ENCODE measurements at places on chromosomes 4 and X.

DNA sequence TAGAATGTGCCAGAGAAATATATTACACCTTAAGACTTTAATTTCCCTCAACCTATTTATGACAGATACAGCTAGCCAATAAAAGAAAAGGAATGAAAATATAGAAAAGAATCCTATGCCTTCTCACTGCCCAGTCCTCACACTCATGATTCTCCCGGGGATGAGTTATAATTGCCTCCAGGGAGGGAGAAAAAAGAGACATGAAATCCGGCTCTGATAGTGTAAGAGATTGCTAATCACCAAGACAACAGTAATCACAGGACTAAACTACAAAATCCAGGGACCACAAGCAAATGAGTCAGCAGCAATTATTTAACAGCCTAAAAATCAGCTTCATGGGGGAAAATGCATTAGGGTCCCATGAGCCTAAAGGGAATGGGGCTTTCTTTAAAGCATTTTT is 95.9 kb upstream of the DUSP21 start:
- no peak for DNase-seq

GRCh38 chrX:43882294-43882681 is at the start of gene MAOB:
Gene MAOB, minus strand, starts transcription at chrX:43882450. Its CDS starts 151 bp downstream, at chrX:43882299.
- DNase-seq, result no peak

GRCh38 chrX:149682956-149683947 is 28.6 kb upstream of the MAGEA11 start:
- no peak for DNase-seq

DNA sequence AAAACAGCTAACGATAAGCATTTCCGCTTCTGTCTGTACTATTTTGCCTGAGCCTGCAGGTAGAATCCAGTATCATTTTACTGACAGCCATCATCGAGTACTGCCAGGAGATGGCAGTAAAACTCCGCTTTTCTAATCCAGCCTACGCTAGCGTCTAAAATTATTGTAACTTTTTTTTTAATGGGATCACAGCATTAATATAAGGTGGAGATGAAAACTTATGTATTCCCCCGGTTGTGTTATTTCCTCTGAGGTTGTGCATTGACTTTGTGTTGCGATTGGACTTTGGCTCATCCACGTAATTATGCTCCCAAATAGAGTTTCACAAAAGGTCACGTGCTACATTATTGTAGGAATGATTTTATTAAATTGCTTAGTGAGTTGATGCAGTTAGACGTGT is 248.1 kb downstream of the C4orf33 start:
- peak; percentile 2 for DNase-seq

DNA sequence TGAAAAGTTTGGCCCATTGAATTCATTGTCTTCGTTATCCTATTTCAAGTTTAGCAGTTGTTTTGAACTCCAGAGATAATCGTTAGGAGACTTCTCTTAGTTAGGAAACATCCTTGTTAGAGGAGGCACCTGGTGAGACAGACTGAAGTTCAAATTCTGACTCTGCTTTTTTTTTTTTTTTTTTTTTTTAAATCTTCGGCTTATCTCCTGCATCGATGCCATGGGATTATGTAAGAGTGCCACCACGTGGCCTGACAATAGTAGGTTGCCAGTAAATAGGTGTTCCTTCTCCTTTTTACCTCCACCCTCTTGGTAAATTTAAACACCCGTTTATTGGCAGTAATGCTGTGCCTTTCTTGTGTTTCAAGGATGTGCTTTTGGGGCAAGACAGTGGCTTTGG is 149.3 kb downstream of the SOWAHB start:
- no peak for DNase-seq

DNA sequence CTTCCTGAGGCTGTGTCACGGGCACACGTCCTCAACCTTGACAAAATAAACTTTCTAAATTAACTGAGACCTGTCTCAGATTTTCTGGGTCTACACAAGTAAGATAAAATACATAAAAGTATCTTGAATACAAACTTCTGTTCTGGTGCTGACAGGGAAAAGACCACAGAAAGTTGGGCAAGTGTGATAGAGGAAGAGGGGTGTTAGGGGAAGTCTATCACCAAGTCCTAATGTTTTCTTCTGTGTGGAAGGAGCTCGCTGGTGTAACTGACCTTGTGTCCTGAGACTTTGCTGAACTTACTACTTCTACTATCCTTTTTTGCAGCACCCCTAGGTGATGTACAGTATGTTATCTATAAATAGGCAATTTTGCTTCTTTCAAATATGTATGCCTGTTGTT is 97.0 kb upstream of the STIM2 start:
- DNase-seq, result no peak

DNA sequence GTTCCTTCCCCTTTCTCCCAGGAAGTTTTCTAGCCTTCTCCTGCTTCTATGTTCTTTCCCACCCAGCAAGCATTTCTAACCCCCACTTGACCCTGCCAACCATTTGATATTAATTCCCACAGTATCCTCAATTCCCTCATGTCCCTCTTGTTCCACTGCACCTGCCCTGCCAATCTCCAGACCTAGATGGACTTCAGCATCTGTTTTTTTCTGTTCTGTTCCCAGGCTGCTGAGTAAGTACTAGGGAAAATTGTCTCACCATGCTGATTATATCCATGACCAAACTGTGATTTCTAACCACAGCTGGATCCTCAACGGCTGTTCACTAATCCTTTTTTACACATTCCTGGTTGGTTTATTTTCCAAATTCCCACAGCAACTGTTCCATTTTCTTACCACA is 37.7 kb downstream of the CLCN5 start:
- no peak for DNase-seq

DNA sequence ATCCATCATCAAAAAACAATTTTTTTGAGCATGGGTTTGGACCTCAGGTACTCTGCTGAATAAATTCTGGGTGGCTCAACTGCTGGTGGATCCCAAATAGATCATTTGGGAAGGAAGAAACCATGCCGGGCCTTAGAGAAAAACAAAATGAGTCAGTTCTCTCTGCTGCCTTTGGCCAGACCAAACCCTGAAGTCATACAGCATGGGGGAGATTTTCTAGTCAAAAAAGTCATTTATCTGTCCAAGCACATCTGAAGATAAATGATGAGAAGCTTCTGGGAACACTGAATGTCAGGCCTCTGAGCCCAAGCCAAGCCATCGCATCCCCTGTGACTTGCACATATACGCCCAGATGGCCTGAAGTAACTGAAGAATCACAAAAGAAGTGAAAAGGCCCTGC is 261.4 kb downstream of the DHX15 start:
- no peak for DNase-seq

DNA sequence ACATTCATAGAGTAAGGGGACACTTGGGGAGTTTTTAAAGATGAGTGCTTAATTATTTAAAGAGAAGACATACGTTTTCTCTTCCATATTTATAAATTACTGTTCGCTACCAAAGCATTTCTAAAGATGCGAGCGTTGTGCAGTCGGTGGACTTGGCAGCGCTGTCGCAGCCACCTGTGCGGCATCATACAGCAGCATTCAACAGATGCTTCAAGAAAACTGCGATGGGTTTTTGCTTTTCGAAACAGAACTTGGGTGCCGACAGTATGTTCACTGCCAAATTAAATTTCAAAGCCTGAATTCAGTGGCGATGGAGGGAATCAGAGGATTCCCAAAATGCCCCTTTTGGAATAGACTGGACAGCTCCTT is 1.6 kb upstream of the HTR2C start:
- DNase-seq, result no peak

- no peak for DNase-seq
Observed at GRCh38 chrX:119015407-119016237, 41.2 kb downstream of the LONRF3 start.

DNA sequence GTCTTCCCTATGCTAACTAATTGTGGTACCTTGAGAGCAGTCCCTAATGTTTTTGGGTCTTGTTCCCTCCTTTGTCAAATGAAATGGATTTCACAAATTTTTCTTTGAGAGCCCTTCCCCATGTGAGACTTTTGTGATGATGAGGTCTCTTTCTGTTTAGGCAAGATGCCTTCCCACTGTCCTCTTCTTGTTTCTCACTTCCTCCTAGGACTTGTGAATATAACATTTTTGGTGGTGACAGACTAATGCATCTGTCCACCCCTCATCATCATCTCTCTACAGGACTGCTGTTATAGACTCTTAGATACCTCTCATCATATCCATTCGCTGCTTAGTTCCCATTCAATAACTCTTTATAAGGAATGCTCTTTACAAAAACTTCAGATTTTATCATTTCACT is 8.7 kb upstream of the ANK2 start:
- peak; percentile 1 for DNase-seq

GRCh38 chr4:111330786-111331185 is 707.9 kb upstream of the PITX2 start:
- DNase-seq, result no peak

- DNase-seq, result no peak
Observed at GRCh38 chrX:49221868-49222267, 11.3 kb downstream of the CACNA1F start.

DNA sequence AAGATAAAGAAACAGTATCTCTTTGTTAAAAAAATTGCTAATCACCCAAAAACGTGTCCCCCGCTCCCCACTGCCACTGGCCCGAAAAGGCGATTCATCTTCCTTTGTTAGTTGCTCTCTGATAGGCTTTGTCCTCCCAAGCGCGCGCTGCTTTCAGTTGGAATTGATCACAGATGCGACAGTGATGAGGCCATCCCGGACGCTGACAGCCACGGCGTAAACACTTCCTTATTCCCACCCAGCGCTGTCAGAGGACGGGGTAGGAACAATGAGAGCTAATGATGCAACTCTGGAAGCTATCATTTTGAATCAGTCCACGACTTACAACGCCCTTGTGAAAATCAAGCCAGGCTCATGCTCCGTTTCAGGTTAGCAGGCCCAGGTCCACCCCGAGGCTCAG is 21.4 kb downstream of the SOD3 start:
- no peak for DNase-seq

DNA sequence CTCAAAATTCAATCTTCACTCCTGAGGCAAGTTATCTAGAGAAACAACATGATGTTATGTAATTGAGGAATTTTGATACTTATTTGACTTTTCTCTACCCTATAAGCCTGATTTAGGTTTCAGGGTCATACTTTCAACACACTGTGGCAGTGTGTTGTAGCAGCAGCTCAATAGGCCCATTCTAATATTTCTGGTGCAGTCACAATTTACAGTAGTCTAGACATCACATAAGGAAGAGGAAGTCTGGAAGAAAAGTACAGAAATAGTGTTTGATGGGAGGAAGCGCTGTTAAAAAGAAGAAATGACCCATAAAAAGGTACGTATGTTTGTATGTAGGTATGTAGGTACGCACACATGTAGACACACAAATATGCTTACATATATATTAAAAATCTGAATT is 194.3 kb downstream of the ARHGAP24 start:
- DNase-seq, result no peak

DNA sequence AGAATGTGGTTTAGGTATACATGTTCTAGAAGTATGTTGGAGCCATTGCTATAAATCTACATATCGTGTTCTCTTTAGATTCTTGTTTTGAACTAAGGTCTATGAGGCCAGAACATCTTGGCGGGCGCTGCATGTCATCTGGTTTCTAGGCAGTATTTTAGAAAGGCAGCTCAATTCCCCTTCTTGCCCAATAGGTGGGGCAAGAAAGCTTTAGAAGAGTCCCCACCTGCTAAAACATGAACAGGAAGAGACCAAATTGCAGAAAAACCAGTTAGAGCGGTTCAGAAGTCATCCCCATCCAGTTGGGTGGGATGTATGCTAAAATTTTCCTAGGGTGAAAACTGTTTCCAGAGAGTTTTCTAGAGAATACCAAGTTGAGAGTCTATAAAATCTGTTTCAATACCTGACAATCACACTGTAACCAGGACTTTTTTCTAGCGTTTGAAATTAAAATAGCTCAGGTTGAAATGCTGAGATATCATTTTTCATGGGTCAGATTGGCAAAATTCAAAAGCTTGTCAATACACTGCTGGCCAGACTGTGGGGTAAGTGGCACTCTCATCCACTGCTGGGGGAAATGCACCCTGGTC is 17.5 kb upstream of the SH3KBP1 start:
- no peak for DNase-seq

GRCh38 chrX:87571964-87572363 is 54.4 kb downstream of the KLHL4 start:
- DNase-seq, result no peak

DNA sequence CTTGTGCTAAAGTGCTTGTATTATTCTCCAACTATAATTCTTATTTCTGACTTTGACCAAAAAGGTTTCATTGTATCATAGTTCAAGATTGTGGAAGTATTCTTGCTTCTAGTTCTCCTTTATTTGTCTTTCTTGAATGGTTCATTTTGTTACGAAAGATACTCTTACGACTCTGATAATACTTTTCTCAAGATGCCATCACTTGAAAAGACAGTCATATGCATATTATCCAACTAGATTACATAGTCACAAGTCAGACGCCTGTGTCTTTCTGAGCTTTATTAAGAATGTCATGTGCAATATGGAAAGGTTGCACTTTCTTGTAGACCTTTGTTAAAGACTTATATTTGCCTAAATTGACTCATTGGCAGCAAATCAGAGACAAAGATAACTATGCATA is 71.4 kb upstream of the HPGD start:
- no peak for DNase-seq

GRCh38 chr4:15413623-15414019 is 14.2 kb upstream of the C1QTNF7 start:
- DNase-seq, result no peak

GRCh38 chrX:49912086-49912485 is 10.3 kb upstream of the CLCN5 start:
- DNase-seq, result no peak

DNA sequence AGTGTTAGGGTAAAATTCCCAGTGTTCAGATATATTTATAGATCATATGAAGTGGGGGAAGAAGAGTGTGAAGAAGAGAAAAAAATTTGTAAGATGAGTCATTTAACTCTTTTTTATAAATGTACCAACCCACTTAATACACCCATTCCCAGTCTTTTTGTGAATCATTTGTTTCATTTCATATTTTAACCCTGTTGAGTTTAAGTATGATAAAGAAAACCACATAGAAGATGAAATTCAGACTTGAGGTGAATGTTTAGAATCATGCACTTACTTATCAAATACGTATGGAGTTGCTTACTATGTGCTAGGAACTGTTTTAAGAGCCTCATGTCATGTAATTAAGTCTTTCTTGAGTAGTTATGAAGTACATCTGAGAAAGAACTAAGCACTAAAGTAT is 56.6 kb upstream of the DAPP1 start:
- DNase-seq, result no peak

DNA sequence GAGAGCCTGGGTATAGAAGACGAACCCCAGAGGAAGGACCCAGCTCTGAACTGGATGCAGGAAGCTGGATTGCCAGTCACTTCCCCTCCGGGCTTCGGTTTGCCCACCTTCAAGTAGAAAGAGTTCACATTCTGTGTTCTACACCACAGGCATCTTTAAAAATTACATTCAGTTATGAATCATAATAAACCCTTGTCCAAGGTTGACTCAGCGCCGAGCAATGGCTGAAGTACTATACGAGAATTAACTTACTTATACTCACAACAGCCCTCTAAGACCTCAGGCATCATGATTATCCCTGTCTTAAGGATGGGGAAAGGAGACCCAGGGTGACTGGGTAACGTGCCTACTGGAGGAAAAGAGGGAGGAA is 72.5 kb downstream of the EVC2 start:
- no peak for DNase-seq

DNA sequence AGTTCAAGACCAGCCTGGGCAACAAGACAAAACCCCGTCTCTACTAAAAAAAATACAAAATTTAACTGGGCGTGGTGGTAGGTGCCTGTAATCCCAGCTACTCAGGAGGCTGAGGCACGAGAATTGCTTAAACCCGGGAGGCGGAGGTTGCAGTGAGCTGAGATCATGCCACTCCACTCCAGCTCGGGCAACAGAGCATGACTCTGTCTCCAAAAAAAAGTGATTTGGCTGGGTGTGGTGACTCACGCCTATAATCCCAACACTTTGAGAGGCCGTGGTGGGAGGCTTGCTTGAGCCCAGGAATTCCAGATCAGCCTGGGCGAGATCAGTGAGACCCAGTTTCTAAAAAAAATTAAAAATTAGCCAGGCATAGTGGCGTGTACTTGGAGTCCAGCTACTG is 4.1 kb downstream of the OPHN1 start:
- DNase-seq, result no peak

All from GM19239 (cell line).